Adrenal gland (tissue), 19 donors: ENCODE measurements at places on chromosomes 3 and 15.

DNA sequence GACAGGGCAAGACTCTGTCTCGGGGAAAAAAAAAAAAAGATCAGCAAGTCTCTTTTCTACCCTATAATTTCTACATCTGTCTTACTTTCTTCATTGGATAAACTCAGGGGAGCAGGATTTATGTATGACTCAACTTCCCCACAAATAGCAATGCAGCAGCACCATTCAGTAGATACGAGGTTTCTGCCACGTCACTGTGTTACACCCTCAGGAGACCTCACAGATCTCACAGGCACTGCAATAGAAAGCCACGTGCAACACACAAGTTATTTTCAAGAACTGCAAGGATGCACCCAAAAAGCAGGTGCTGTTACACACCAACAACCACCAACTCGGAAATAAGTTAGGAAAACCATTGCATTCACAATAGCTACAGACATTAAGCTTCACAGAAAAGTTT lies 30.2 kb downstream of the TSPAN3 start:
- H3K4me3 ChIP-seq: no peak overlapping the region
- no peak overlapping the region for H3K27ac ChIP-seq
- DNase-seq: no peak

- no peaks in the 10 kb centered on the region for H3K4me1 ChIP-seq
- no peak for DNase-seq
- H3K4me3 ChIP-seq: no peak overlapping the region
- no peaks in the 10 kb centered on the region for H3K36me3 ChIP-seq
- H3K27me3 ChIP-seq: no peaks in the 10 kb centered on the region
Observed at GRCh38 chr3:150519026-150519425, 27.3 kb downstream of the SERP1 start.

DNA sequence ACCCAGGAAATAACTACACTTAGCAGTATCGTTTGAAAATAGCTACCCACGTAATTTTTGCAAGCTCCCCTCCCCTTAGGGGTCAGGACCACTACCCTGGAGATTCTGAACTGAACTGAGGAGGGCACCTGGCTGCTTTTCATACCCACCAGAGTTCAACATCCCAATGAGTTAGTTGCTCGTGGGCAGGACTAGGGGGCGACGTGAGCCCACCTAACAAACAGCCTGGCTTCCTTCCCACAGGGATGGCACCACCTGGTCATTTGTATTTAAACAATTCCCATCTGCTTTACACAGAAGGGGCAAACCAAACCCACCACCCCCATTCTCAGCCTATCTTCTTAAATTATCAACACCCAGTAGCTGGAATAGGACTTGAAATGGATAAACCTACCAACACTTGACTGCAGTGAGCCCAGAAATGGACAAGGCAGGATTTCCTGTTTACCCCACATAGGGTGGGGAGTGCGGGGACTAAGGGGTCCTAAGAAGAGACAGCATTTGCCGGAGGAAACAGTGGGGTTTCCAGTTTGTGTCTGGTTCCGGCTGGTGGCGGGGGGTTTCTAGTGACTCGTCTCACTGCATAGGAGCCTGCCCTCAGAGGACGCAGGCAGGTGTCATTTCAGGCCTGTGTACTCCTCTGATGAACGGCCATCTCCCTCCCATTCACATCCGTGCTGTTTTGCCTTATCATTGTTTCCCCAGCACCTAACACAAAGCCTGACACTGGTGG lies 11.6 kb upstream of the VGLL4 start:
- no peaks in the 10 kb centered on the region for H3K36me3 ChIP-seq
- no peak overlapping the region for H3K27ac ChIP-seq
- no peaks in the 10 kb centered on the region for H3K27me3 ChIP-seq
- H3K4me3 ChIP-seq: no peak overlapping the region
- no peak for DNase-seq
- no peaks in the 10 kb centered on the region for H3K4me1 ChIP-seq

DNA sequence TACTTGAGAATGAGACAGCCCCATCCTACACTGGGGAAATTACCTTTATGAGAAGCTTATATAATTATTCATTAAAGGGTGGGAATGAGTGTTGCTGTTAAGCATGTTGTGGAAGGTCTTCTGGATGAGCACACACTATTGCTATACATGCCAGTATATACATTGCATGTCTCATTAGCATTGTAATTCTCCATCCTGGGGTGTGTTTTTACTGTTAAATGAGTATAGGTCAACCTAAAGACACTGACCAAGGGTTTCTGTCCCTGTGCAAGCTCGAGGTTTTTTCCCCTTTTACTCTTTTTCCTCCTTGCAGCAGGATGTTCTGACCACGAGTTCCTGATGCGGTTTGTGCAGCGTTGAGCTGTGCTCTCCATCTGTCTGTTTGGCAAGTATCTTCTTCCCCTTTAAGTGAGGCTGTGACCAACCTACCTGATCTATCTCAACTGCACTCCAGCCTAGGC lies 7.2 kb upstream of the IVD start:
- H3K36me3 ChIP-seq: peaks cover 6% of the 10 kb centered on the region
- DNase-seq: no peak
- no peaks in the 10 kb centered on the region for H3K27me3 ChIP-seq
- H3K4me1 ChIP-seq: no peaks in the 10 kb centered on the region
- no peak overlapping the region for H3K27ac ChIP-seq

- no peak overlapping the region for H3K4me3 ChIP-seq
- H3K27ac ChIP-seq: no peak overlapping the region
- no peaks in the 10 kb centered on the region for H3K36me3 ChIP-seq
Observed at GRCh38 chr15:63938486-63939061, 104.8 kb upstream of the HERC1 start.

- H3K27ac ChIP-seq: no peak overlapping the region
- DNase-seq: no peak
- no peak overlapping the region for H3K4me3 ChIP-seq
Observed at GRCh38 chr3:143839980-143840379, 8.3 kb downstream of the SLC9A9 start.

DNA sequence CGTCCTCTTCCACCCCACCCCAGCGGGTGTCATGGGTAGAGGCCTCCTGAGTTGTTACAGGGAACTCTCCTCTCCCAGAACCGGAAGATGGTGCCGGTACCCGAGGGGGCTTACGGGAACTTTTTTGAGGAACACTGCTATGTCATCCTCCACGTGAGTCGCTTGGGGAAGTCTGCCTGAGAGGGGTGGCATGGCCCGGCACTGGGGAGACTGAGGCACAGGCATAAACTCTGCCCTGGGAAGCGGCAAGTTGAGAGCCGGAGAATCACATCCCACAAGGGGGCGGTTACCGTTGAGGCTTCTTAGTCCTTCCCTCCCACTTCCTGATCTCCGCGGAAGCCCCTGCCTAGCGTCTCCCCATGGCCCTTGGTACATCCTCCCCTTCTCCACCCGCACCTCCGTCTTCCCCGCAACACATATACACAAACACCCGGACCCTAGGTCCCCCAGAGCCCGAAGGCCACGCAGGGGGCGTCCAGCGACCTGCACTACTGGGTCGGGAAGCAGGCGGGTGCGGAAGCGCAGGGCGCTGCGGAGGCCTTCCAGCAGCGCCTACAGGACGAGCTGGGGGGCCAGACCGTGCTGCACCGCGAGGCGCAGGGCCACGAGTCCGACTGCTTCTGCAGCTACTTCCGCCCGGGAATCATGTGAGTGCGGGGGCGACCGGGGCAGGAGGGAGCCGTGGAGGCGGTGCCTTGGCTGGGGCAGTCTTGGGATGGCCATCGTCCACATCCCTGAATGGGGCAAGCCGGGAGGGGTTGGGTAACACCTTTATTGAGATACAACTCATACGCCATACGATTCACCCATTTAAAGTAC lies 3.4 kb downstream of the VILL start:
- H3K4me3 ChIP-seq: peak overlapping the region; percentile 45
- peak; percentile 77 for DNase-seq
- H3K27ac ChIP-seq: peak overlapping the region; percentile 82
- H3K27me3 ChIP-seq: no peaks in the 10 kb centered on the region
- H3K36me3 ChIP-seq: no peaks in the 10 kb centered on the region
- peaks cover 24% of the 10 kb centered on the region for H3K4me1 ChIP-seq

GRCh38 chr3:123960781-123961507 lies at the start of gene CCDC14:
CCDC14 (minus strand) TSS chr3:123961229; CDS start chr3:123961173, 56 bp downstream.
- H3K27ac ChIP-seq: peak within 1 kb of the TSS; percentile 62
- peak within 1 kb of the TSS; percentile 83 for H3K4me3 ChIP-seq
- H3K4me1 ChIP-seq: peaks cover 8% of the 10 kb centered on the region
- H3K36me3 ChIP-seq: no peaks in the 10 kb centered on the region

GRCh38 chr3:184690192-184690883 lies 21.5 kb downstream of the MAGEF1 start:
- no peak overlapping the region for H3K27ac ChIP-seq
- no peaks in the 10 kb centered on the region for H3K4me1 ChIP-seq
- H3K4me3 ChIP-seq: no peak overlapping the region
- no peaks in the 10 kb centered on the region for H3K27me3 ChIP-seq
- no peaks in the 10 kb centered on the region for H3K36me3 ChIP-seq
- no peak for DNase-seq

GRCh38 chr15:63945007-63945788 lies 101.1 kb downstream of the DAPK2 start:
- no peak overlapping the region for H3K27ac ChIP-seq
- H3K36me3 ChIP-seq: no peaks in the 10 kb centered on the region
- H3K27me3 ChIP-seq: no peaks in the 10 kb centered on the region
- H3K4me1 ChIP-seq: peaks cover 16% of the 10 kb centered on the region
- no peak overlapping the region for H3K4me3 ChIP-seq

DNA sequence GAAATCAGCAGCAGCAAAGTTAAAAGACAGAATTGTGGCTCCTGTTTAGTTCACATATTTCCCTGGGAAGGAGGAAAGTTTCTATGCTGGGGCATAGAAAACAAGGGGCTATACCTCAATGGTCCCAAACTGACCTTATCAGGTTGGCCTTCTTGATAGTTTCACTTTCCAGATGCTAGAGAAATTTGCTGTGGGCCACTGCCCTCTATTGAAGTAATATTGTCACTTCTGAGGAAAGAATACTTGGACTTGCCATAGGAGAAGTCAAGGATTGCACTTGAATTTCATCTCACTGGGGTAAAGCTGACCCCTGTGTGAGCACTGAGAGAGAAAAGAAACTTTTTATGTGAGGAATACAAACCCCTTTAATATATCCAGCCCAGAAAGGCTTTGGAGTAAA lies 49.3 kb upstream of the XCR1 start:
- H3K4me3 ChIP-seq: no peak overlapping the region
- no peak for DNase-seq
- no peaks in the 10 kb centered on the region for H3K27me3 ChIP-seq
- H3K4me1 ChIP-seq: no peaks in the 10 kb centered on the region
- no peak overlapping the region for H3K27ac ChIP-seq
- no peaks in the 10 kb centered on the region for H3K36me3 ChIP-seq

DNA sequence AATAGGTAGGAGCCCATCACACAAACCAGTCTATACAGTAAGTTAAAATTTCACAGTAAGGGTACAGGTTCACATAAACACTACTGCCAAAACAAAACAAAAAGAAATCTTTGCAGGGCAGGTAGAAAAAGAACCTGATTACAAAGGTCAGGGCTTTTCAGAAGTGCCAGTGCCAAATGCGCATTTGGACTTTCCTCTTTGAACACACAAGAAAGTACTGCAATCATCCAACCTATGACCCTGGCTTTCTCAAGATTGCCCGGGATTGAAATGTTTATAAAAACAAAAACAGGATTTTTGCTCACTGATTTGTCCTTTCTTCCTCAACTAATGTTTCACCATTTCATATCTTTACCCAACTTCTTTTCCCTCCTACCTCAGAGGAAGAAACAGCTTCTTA lies 47.4 kb downstream of the CBLB start:
- H3K27ac ChIP-seq: no peak overlapping the region
- no peak overlapping the region for H3K4me3 ChIP-seq
- H3K4me1 ChIP-seq: peaks cover 49% of the 10 kb centered on the region
- no peaks in the 10 kb centered on the region for H3K36me3 ChIP-seq

DNA sequence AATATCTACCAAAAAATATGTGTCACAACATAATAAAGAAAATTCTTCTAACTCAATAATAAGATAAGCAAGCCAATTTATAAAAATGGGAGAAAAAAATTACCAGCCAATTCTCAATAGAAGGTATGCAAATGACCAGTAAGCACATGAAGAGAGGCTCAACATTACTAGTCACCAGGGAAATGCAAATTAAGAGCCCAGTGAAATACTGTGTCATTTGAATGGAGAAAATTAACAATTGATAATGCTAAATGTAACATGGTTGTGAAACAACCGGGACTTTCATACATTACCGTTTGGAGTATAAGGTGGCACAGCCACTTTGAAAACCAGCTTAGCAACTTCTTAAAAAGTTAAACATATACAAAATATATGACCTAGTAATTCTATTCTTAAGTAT lies 460.7 kb downstream of the IGSF11 start:
- H3K4me1 ChIP-seq: no peaks in the 10 kb centered on the region
- H3K27me3 ChIP-seq: no peaks in the 10 kb centered on the region
- H3K36me3 ChIP-seq: no peaks in the 10 kb centered on the region
- no peak overlapping the region for H3K4me3 ChIP-seq
- no peak for DNase-seq
- H3K27ac ChIP-seq: no peak overlapping the region

DNA sequence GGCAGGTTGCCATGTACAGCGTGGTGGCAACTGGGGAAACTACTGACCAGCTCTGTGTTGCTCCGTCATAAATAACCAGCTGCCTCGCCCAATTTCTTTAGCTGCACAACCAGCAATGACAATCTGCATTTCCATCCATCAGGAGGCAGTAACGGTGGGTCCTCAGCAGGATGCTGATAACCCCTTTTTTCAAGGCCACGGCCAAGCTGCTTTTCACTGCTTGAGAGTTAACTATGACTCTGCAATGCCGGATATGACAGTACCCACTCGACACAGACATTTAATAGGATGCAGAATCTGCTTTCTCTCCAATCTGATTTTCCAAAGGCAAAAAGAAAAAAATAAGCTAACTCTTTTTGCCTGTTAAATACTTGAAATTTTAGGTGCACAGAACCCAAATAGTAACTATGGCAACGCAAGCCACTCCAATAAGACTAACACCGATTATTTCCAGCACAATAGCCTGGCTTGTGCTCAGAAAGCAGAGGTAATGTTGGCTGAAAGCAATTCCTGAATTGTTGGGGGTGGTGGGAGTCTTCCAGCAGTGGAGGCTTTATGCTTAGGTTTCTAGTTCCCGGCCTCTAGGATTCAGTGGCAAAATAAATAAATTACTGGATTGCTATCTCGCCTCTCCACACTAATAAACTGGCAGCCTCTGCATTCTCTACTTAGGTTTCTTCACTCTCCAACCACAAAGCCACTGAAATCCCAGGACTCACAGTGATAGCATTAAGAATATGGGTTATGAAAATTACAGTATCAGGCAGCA lies 31.2 kb upstream of the SRGAP3 start:
- H3K27me3 ChIP-seq: no peaks in the 10 kb centered on the region
- H3K27ac ChIP-seq: no peak overlapping the region
- H3K36me3 ChIP-seq: no peaks in the 10 kb centered on the region
- H3K4me3 ChIP-seq: no peak overlapping the region
- no peak for DNase-seq

- H3K4me1 ChIP-seq: no peaks in the 10 kb centered on the region
- H3K4me3 ChIP-seq: no peak overlapping the region
- no peak overlapping the region for H3K27ac ChIP-seq
- DNase-seq: no peak
Observed at GRCh38 chr3:33201195-33201594, 17.4 kb downstream of the SUSD5 start.

GRCh38 chr15:48896869-48897814 lies 19.2 kb downstream of the EID1 start:
- no peak overlapping the region for H3K27ac ChIP-seq
- no peaks in the 10 kb centered on the region for H3K27me3 ChIP-seq
- no peak for DNase-seq
- no peaks in the 10 kb centered on the region for H3K36me3 ChIP-seq
- H3K4me3 ChIP-seq: no peak overlapping the region
- H3K4me1 ChIP-seq: no peaks in the 10 kb centered on the region

GRCh38 chr3:67076607-67077006 lies 78.5 kb downstream of the KBTBD8 start:
- no peak overlapping the region for H3K27ac ChIP-seq
- no peaks in the 10 kb centered on the region for H3K36me3 ChIP-seq
- no peak overlapping the region for H3K4me3 ChIP-seq
- H3K27me3 ChIP-seq: no peaks in the 10 kb centered on the region
- DNase-seq: no peak
